ENCODE measurements at places on chromosomes 7 and 10.

DNA sequence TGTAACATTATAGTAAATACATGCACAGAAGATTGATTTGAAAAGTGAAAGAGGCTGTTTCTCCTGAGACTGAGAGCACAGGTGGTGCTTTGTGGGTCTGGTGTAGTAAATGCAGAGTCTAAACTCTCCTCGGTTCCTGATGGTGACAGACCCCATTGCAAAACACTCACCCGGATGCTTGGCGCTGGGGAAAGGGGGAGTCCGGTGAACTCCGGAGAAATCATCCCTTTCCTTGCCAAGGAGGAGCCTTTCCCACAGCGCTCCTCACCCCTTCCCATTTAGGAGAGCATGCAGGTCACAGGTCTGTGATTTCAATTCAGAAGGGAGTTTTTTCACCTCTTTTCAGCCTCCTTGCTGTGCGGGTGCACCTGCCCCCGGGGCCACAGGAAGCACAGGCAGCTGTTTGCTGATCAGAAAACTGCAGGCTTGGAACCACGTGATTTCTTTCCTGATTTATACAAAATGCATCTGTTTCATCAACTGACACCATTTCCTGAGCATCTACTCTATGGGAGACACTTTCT, 75.6 kb upstream of the LYZL2 start:
- DNase-seq: no peak

DNA sequence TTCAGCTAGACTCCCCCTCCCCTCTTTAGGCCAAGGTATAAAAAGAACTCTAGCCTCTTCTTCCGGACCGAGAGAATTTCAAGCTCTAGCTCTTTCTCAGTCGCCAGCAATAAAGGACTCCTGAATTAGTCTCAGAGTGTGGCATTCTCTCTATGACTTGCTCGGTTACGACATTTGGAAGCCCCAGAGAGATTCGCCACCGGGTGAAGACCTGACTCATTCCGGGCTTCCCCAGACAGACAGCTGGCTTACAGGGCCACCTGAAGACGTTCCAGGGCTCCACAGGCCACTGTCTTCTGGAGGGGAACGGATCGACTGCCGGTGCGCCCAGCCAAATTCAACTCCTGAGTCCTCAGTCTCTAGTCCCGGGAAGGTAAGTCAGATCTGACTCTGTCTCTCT, at the start of gene AKR1B15:
Gene AKR1B15, plus strand, starts transcription at position 234 of the 400 bp plus-strand sequence. CDS start 15,510 bp downstream, outside the sequence.
- no peak for DNase-seq

DNA sequence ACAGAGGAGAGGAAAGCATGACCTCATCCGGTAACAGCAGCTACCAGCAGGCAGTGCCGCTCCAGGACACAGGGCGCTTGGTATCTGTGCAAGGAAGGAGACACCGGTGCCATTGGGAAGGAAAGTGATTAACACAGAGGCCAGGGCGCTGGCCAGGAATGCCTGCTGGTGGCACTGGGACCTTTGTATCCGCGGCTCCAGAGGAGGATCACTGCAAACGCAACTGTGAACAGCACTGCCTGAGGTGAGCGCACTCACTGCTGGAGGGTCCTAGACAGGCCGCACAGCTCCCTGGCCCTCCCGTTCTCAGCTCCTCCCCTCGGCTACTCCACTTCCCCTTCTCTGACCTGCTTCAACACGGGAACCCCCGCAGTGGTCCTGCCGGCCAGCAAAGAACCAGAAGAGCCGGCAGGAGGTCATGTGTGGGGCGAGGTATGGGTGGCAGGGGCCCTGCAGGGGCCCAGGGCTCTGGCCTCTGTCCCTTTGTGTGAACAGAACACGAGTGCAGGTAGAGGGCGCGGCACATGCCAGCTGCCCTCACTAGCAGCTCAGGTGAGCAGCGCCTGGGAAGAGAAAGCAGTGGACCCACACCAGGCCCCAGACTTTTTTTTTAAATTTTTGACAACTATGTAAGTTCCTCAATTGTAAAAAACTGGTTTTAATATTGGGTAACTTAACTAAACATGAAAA, 107.6 kb downstream of the VIPR2 start:
- no peak for DNase-seq

DNA sequence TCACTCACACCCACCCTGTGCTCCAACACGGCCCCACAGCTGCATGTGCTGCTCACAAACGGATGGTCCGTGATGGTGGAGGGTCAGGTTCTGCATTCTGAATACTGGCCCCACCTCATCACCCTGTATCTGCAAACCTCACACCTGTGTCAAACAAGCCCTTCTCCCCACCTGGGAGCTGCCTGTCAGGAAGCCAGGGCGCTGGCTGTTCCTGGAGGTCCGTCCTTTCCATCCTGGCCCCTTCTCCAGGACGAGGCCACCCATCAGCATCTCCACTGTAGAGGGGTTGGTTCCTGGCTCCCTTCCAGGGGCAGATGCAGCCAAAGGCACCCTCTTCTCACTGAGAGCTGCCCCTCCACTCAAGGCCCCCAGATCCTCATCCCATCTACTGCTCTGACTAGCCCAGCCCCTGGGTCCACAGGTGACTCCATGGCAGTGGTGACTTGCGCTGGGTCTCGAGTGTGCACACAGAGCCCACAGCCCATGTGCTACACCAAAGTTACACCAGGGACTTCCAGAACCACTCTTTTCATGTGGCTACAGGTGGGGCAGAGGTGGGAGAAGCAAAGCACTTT, 229.4 kb downstream of the TNS3 start:
- no peak for DNase-seq

DNA sequence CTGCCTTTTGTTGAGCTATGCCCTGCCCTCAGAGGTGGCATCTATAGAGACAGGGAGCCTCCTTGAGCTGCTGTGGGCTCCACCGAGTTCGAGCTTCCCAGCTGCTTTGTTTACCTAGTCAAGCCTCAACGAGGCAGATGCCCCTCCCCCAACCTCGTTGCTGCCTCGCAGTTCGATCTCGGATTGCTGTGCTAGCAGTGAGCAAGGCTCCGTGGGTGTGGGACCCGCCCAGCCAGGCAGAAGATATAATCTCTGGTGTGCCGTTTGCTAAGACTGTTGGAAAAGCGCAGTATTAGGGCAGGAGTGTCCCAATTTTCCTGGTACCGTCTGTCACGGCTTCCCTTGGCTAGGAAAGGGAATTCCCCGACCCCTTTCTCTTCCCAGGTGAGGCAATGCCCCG, 88.4 kb upstream of the CDK6 start:
- no peak for DNase-seq

Data from neuronal stem cell (in vitro differentiated cells).